Airway epithelial cell (primary cell): ENCODE measurements at places on chromosomes 1 and 21. TPM values are rescaled to one million over a fixed set of nuclear protein-coding genes. Genes with fewer than 3 reads are reported as not detected.

GRHL3 gene
- total RNA-seq, result 46.5 and 61.6 TPM in 2 replicates

LCE1B gene
- not detected in 2 replicates for total RNA-seq

PLA2G4A gene
- 5.1 and 7.5 TPM in 2 replicates for total RNA-seq

MIXL1 gene
- not detected in 2 replicates for total RNA-seq

STRIP1 gene
- 24.3 and 25.1 TPM in 2 replicates for total RNA-seq

MARCKSL1 gene
- 59.5 and 75.3 TPM in 2 replicates for total RNA-seq

CCDC185 gene
- 0.07 TPM in 1 of 2 replicates, not detected in the other for total RNA-seq

STYXL2 gene
- total RNA-seq, result not detected in 2 replicates

CAMK1G gene
- not detected in 2 replicates for total RNA-seq

NBPF6 gene
- total RNA-seq, result not detected in 2 replicates
